Stimulated activated CD8-positive, alpha-beta memory T cell treated with anti-CD3 and anti-CD28 coated beads, Interleukin-4, amount 100 ng/mL, for 4 hours (primary cell): ENCODE measurements at places on chromosomes 2 and 18.

GRCh38 chr2:9463698-9464034, 10.7 kb upstream of the IAH1 start:
- no peak for DNase-seq

GRCh38 chr2:233844836-233845235, 9.5 kb downstream of the HJURP start:
- no peak for DNase-seq

GRCh38 chr2:102297891-102298290, 13.5 kb upstream of the IL1RL1 start:
- DNase-seq, result no peak

DNA sequence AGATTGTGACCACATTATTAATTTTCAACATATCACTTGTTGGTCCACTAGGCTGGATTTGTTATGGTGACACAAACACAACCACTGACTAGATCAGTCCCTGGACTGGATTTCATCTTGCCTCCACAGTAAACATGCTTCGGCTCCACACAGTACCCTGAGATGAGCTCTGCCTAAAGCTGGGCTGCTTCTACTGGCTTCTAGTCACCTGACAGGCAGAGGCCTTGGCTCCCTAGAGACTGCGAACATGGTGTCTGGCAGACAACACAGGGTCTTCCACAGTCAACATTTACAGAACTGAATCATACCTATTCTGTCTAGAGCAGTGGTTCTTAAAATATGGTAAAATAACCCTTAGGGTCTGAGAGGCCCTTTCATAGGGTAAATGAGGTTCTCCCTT, 69.2 kb downstream of the RIT2 start:
- no peak for DNase-seq

GRCh38 chr2:162607915-162608314, 230.7 kb downstream of the KCNH7 start:
- no peak for DNase-seq

DNA sequence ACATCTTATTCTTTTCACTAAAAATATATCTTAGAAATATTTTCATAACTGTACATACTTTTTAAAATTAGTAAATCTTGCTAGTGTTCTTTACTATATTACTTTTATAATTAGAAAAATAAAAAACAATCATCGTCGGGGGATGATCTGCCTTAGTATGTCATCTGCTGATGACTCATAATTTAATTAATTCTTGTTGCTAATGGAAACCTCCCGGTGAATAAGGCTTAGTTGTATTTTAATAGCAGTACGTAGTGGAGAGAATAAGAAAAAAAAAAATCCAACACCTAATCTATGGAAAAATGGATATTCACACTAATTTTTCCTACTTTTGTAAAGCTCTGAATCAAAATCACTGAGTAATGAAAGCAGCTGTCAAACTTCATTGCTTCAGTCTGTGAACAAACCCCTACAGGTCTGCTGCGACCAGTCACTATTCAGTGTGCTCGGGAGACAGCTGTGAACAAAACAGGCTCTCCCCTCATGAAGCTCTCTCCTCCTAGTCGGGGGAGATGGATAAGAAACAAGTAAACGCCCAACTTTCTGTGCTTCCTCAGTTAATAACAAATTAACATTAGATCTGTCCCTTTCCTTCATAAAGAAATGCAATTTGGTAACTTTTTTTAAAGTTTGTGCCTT, 97.4 kb upstream of the UPP2 start:
- DNase-seq, result no peak
